ENCODE measurements at places on chromosomes 5 and 9.
A peak's percentile ranks its signal among the peaks of the same experiment; 100 is the strongest.

DNA sequence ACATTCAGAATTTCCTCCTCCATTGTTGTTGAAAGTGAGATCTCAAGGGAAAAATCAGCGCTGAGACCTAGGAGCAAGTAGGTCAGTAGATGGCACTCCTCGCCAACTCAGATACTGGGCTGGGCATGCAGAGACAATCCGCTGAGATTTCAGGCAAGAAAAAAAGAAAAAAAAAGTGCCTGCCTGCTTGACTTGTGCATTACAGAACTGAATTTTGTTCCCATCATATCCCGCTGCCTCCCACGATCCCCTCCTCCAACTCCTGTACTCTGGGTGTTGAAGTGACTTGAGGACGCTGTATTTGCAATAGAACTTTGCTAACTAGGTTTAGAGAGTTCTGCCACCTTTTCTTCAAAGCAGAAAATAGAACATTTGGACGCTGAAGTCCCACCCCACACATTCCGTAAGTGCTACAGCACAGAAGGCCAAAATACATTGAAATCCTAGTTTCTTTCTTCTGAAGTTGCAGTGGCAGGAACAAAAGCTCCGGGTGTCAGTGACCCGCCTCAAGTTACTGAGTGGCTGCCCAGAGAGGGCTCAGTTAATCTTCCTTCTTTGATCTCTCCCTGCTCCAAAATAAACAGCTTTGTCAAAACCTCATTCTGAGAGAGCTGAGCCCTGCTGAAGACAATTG is 265.8 kb downstream of the MLLT3 start:
- peak; percentile 90 for DNase-seq

DNA sequence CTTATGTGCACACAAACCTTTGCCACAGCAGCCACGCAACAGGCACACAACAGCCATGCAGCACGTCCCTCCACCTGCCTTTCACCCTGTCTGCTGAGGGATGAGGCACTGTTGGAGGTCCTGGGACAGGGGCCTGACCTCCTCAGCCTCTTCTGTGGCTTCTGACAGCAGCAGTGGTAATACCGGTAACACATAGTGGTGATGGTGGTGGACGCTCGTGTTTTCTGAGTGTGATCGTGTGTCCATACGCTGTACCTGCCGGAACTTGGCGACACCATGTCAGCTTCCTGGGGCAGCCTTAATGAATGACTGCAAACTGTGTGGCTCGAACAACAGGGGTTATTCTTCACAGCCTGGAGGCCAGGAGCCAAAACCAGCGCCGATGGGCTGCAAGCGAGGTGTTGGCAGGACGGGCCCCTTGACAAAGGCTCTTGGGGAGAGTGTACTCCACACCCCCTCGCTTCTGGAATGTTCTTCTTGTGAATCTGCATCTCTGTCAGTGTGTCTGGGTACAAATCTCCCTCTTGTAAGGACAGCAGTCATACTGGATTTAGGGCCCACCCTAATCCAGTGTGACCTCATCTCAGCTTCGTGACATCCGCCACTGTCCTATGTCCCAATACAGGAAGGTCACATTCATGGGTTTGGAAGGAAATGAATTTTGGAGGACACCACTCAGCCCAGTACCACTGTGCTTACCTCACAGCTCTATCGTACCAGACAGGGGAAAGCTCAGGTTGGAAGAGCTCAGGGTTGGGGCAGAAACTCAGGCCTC is 55.3 kb upstream of the EXOC3 start:
- DNase-seq = no peak

DNA sequence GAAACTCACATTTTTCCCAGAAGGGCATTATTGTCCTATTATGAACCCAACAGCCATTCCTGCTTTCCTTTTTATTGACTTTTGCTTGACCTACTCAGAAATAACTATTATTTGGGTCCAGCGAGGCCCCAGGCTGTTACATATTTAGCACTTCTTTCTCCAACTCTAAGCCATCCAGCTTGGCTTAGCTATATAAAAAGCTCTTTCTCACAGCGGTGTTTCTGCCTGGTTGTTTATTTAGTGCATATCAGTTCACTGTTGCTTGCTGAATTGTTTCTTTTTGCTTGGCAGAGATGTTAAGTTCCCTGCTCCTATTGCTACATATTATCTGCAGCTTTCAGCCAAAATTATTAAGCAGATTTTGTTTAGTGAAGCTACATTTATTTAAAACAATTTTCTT is 1156.8 kb upstream of the SEMA6A start:
- peak; percentile 15 for DNase-seq

DNA sequence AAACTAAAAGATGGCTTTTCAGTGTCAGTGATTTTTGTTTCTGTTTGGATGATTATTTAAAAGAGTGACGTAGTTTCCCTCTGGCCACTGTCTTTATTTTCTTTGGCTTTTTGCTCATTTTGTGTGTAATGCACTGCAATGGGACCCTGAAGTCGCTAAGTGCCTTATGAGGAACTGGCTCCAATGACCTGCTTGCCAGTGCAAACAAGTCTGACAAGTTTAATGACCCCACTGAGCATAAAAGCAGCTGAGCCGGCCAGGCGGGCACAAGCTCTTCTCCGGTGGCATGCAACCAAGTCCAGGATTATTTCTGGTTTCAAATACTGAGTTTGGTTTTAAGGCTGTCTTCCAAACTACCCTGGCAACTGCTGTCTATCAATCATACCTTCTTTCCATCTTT is 15.6 kb upstream of the GNA14 start:
- peak; percentile 56 for DNase-seq

GRCh38 chr5:111116550-111116949 is 24.4 kb downstream of the WDR36 start:
- no peak for DNase-seq

- DNase-seq = no peak
These were observed 31.2 kb upstream of the RNU6ATAC start for GRCh38 chr9:134195558-134195957.

DNA sequence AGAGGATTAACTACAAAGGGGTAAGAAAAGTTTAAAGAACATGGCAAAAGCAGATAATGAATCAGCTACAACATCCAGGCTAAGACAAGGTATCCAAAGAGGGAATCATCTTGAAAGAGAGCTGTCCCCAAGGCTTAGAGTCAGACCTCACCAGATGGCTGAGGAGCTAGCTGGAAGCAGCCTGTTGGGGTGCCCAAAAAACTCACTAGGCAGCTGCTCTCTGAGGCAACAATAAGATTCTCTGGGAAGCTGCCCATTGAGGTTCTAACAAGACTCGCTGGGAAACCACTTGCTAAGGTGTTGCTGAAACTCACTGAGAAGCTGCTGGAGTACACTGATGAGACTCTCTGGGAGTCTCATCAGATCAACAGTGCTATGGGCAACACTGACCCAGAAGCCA is 185.2 kb downstream of the CETN3 start:
- no peak for DNase-seq

- DNase-seq = no peak
These were observed 20.3 kb downstream of the DCP2 start for GRCh38 chr5:112996830-112997374.

DNA sequence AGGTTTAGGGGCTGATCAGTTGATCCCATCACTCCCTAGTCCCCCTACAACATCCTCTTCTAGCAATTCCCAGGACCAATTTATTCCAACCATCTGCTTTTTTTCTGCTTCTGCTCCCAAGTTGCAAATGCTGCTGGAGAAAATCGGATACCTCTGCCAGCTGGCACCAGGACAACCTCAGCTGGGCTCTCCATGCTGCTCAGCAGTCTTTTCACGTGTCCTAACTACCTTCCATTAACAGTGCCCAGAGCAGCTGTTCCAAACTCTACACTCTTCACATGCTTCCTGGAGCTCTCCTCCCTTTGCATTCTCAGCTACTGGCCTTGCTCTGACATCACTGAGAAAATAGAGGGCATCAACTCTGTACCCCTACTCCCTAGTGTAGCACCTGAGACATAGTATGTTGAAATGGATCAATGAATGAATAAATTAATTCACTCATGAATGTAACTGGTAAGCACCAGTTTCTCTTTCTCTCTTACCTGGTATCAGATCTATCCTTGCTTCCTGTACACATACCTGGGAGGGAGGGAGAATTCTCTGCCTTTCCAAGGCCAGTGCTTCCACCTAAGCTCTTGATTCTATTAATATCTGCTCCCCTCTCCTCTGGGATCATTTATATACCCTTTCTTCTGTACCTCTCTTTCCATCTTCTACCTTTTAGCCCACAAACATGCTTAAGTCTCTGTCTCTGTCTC is 191.0 kb downstream of the RAB3C start:
- DNase-seq = peak; percentile 55

DNA sequence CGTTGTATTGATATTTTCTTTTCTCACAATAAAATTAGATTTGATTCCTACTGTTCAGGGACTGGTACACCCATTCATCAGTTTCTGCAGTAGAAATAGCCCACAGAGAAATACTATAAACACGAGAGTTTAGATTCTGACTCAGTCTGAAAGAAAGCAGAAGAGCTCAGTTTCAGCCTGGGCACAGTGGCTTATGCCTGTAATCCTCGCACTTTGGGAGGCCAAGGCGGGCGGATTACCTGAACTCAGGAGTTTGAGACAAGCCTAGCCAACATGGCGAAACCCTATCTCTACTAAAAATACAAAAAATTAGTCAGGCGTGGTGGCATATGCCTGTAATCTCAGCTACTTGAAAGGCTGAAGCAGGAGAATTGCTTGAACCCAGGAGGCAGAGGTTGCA is 8.6 kb downstream of the ITK start:
- no peak for DNase-seq

Measured in astrocyte of the hippocampus (primary cell).